Stimulated activated CD4-positive, alpha-beta T cell treated with anti-CD3 and anti-CD28 coated beads, Interleukin-15, amount 100 ng/mL, for 48 hours (primary cell): ENCODE measurements at places on chromosomes 6 and 20.

DNA sequence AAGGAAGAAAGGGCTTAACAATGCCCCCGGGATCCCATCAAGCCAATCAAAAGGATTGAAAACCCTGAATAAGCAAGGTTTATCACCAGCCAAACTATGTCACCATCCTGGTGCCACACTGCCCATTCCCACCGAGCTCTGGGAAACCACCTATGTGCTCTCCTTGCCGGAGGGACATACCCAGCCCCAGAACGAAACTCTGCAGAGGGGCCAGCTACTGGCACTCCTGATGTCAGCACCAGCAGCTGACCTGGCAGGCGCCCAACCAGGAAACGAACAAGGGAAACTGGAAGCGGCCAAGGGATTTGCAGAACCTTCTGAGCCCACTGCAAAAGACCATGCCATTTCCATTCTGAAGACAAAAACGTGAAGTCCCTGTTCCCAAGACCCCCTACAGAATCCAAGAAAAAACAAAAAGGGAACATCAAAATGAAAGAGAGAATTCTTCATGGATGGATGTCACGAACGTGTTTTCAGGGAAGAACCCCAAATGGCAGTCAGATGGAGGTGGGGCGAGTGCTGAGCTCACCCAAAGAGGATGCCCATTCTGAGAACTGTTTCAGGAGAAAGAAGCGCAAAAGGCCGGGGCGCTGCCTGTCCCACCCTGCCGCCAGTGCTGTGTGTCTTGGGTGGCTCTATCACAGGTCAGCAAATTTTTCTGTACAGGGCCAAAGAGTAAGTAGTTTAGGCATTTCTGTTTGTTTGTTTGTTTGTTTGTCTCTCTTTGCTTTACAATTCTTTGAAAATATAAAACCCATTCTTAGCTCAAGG is 305.2 kb downstream of the ESR1 start:
- DNase-seq: no peak

- DNase-seq: no peak
These were observed 1532.7 kb downstream of the HACE1 start for GRCh38 chr6:103326760-103327757.

DNA sequence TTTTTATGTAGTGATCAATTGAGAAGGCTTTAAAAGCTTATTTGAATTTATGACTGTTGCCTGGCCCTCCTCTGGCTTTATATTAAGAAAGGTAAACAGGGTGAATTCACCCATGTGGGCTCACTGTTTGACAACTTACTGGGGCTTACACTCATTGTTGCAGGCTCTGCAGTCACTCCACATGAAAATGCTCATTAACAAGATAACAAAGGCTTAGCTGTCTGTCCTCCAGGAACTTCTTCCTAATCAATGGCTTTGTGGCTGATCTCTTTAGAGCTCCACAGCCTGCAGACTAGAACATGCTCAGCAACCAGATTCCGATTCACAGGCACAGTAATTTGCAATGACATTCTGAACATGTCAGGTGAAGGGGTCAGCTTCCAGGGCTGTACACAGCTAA is 323.2 kb upstream of the MAN1A1 start:
- no peak for DNase-seq

DNA sequence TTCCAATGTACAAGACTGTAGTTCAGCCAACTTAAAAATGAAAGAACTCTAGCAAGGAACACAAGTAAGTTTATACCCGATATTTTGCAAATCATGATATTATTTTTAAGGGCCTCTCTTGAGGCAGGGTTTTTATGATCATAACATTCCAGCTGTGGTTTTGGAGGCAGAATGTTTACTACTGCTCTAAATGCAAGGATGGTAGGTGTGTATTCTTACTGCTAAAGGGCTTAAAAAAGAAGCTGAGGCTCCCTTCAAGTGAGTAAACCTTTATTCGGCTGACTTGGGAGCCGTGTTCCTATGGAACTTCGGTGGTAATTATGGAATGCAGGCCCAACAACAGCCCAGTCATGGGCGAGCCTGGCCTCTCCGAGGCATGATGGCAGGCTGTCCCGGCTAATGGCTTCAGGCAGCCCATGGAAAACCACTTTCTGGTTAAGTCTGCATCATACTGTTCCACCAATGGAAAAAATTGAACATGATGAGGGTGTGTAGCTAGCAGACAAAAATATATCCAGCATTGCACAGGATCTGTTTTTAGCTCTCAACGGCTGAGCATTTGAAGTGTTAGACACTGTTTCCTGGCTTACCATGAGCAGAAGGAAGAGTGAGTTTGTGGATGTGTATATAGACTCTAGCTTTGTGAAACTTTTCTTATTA is 111.5 kb downstream of the TIAM2 start:
- DNase-seq: no peak

DNA sequence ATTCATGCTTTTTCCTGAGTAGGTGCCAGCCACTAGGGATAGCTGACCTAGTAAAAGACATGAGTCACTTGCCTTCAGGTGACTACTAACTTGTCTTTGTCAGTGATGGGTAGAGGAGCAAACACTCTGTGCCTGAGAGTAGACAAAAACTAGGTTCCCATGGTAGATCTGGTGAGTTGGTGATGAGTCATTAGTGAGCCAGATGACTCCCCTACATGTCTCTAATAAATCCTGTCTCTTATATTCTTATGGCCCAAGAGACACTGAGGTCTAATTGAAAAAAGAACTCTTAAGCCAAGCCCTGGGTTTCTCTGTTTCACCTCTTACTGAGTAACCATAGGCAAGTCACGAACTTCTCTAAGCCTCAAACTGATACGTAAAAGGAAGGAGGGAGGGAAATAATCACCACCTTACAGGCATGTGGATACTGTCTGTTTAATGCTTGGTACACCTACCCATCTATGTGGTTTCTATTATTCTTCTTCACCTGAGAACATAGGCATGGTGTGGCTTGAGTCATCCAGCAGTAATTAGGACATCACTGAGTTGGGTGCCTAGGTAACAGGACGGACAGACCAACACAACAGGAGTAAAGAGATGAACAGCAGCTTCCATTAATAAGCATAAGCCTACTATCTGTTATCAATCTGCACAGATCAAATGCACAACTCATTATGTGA is 20.3 kb downstream of the TTPAL start:
- DNase-seq: peak; percentile 22

DNA sequence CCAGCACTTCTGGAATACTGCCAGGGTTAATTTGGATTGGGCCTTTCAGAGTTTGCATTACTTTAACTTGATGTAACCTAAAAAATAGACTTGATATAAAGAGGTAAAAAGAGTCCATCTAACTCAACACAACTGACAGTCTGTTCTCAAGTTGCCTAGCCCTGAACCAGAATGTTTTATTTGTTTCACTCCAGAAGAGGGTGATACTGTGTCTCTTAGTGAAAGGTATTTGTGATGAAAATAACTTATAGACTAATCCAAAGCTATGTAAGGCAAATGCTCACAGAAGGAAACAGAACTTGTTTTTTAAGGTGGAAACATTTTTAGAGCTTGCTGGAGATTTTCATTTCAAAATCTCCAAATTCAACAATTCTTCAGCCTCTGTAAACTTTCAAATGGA is 469.1 kb upstream of the RUNX2 start:
- no peak for DNase-seq

GRCh38 chr20:57804470-57805250 is 94.8 kb upstream of the PMEPA1 start:
- no peak for DNase-seq

DNA sequence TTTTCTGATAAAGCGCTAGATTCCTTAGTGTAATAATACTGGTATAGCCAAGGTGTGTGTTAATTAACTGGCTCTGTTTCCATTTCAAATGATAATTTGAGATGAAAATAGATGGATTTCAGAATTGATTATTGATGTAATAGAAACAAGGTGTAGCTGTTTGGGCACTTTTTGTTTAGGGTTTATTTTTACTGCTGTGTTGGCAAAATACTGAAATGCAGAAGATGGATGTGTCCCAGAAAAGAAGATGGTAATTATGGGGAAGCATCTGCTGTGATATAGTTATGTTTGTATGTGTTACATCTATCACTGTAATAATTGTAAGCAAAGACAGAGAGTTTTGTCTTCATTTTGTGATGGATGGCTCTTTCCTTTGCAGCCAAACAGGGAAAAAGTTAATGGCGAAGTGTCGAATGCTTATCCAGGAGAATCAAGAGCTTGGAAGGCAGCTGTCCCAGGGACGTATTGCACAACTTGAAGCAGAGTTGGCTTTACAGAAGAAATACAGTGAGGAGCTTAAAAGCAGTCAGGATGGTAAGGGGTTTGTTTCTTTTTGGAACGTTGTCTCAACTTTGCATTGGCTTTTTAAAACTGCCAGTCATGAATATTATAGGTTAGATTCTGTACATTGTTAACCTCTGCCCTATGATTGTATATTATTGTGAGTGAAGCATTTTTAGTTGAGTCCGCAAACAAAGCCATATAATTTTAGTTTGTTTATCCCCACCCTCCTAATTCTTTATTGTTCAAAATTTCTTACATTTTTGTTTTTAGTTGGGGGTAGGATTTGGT is 8.6 kb upstream of the ACAT2 start:
- DNase-seq: no peak

GRCh38 chr20:41006936-41007474 is 21.6 kb upstream of the TOP1 start:
- DNase-seq: no peak

DNA sequence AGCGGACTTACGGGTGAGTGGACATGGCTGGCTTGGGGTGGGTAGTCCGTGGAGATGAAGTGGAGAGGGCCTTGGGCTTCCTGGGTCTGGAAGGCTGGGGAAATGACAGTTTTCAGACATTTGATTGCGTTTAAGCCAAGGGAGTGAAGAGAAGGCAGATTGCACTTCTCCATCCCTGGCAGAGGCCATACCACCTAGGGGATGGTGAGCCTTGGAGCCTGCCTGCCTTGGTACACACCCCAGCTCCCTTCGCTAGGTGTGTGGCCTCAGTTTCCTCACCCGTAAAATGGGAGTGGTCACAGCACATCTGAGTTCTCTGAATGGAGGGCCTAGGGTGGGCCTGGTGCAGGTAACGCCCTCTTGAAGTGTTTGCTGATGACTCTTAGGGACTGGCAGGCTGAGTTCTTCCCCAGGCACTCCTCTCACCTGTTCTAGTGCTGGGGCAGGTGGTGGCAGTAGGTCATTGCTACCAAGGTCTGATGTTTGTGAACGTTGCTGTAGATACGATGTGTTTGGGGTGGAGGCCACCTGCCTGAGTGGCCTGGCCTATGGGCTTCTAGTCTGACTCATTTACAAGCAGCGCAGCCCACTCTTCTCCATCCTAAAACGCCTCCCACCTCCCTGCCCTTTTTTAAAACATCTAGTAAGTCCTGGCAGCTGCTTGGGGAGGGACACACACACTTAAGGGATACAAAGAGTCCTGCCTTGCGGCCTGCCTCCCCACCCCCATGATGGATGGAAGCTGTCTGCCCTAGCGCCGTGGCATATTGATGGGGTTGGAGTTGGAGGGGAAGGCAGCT is 2.3 kb downstream of the RBM38 start:
- no peak for DNase-seq

- DNase-seq: no peak
These were observed 3.2 kb downstream of the SLC22A23 start for GRCh38 chr6:3453413-3454272.

- no peak for DNase-seq
These were observed 10.2 kb downstream of the RPRD1B start for GRCh38 chr20:38043512-38044300.

- DNase-seq: no peak
These were observed 306.3 kb upstream of the IRAK1BP1 start for GRCh38 chr6:78561015-78561414.

GRCh38 chr20:62953839-62954703 is 1.6 kb downstream of the SLC17A9 start:
- no peak for DNase-seq

GRCh38 chr6:5634525-5634924 is 372.2 kb downstream of the NRN1 start:
- DNase-seq: no peak
